ENCODE measurements at places on chromosomes 13 and 19.

GRCh38 chr19:48868114-48868886, at the start of gene PLEKHA4:
Gene PLEKHA4 (minus strand): TSS chr19:48868617. CDS start chr19:48867620, 997 bp downstream.
- H3K36me3 ChIP-seq = no peaks in the 10 kb centered on the region
- peak within 1 kb of the TSS; percentile 94 for H3K27ac ChIP-seq
- DNase-seq = no peak
- peaks cover 24% of the 10 kb centered on the region for H3K4me1 ChIP-seq
- no peaks in the 10 kb centered on the region for H3K27me3 ChIP-seq

DNA sequence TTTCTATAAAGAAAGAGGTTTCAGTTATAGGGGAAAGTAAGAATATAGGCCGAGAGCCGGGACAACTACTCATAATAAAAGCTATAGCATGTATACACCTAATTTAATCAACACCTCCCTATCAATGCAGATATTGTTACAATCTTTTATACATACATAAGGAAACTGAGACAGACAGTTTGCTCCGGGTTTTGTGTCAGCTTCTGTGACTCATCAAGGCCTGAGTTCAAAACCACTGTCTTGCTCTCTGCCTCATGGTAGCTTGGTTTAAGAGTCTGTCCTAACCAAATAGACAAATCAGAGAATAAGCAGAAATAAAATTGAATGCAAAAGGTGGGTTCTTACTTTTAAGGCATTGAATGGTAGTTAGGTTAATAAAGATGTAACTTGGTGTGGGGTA, 222.9 kb downstream of the GGACT start:
- no peaks in the 10 kb centered on the region for H3K36me3 ChIP-seq
- no peaks in the 10 kb centered on the region for H3K27me3 ChIP-seq
- no peaks in the 10 kb centered on the region for H3K4me1 ChIP-seq
- no peak for DNase-seq
- H3K27ac ChIP-seq = no peak overlapping the region

DNA sequence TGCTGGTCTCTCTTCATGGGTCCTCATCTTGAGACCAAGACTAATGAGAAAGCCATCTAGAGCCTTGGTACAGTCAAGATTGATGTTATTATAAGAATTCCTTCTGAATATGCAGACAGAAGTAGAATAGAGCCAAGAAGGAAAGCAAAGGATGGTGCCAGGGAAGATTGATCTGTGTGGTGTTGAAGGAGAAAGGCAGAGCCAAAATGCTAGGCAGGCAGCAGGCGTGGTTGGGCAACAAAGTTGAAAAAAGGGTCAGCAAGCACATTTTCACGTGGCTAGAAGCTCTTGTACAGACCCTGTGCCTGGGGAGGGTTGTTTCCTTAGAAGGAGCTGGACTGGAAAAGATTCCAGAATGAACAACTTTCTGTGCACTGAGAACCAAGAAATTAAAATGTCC, 319.7 kb upstream of the ARGLU1 start:
- H3K4me3 ChIP-seq = no peak overlapping the region
- no peaks in the 10 kb centered on the region for H3K4me1 ChIP-seq
- DNase-seq = no peak
- H3K27ac ChIP-seq = no peak overlapping the region
- no peaks in the 10 kb centered on the region for H3K36me3 ChIP-seq

DNA sequence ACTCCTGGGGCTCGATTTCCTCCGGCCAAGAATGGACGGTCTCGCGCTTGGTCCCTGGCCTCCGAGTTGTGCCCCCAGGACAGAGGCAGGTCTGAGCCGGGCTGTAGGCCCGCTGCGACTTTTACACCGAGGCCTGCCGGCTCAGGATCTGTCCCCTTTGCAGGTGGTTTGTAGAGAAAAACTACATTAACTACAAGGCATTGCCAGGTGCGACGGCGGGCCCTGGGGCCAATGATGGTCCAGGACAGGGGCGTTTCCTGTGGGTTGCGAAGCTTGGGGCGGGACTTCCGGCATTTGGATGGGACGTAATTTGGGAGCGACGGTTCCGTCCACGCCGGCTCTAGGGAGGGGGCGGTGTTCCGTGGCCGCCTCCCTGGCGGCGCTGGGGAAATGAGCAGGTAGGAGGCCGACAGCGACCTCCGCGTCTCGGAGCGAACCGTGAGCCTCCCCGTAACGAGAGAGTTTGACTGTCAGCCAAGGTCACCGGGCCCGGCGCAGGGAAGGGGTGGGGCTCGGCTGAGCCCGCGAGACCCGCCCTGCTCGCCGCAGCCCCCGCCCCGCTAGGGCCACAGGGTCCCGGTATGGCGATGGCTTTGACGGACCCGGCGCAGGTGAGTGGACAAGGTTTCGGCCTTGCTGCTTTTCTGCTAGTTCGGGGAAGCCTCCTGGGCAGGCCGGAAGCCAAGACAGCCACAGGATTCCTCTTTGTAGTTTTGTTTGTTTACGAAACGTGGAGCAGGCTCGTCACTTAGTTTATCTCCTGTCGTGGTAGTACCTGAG, at the start of gene ZNF805:
TSS of gene ZNF805 (plus strand) at position 322 of the 780 bp plus-strand sequence. CDS start at position 582, 260 bp downstream.
- H3K4me3 ChIP-seq = peak within 1 kb of the TSS; percentile 70
- no peaks in the 10 kb centered on the region for H3K27me3 ChIP-seq
- peaks cover 28% of the 10 kb centered on the region for H3K4me1 ChIP-seq
- H3K36me3 ChIP-seq = peaks cover 3% of the 10 kb centered on the region

DNA sequence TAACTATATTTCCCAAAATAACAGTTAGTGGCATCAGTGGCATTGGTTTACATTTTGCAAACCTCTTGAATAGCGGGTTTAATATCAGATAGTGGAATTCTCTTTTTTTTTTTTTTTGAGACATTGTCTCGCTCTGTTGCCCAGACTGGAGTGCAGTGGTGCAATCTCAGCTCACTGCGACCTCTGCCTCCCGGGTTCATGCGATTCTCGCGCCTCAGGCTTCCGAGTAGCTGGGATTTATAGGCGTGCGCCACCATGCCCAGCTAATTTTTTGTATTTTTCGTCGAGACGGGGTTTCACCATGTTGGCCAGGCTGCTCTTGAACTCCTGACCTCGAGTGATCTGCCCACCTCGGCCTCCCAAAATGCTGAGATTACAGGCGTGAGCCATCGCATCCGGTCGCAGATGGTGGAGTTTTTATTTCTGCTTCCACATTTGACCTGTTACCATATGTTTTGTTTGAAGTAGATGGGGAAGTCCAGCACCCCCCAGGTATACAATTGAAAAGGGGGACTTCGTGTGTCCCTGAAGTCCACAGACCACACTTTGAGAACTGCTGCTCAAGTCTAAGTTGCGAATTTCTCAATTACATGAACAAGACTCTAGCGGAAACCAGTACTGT, 40.5 kb upstream of the XPO4 start:
- no peaks in the 10 kb centered on the region for H3K27me3 ChIP-seq
- peaks cover 12% of the 10 kb centered on the region for H3K4me1 ChIP-seq
- H3K4me3 ChIP-seq = peak overlapping the region; percentile 1
- no peaks in the 10 kb centered on the region for H3K36me3 ChIP-seq
- H3K27ac ChIP-seq = peak overlapping the region; percentile 61
- DNase-seq = no peak

GRCh38 chr13:78609464-78610205, 6.3 kb upstream of the POU4F1 start:
- DNase-seq = no peak
- H3K27ac ChIP-seq = no peak overlapping the region
- peak overlapping the region; percentile 50 for H3K4me3 ChIP-seq
- H3K4me1 ChIP-seq = peaks cover 41% of the 10 kb centered on the region
- H3K36me3 ChIP-seq = no peaks in the 10 kb centered on the region

- no peaks in the 10 kb centered on the region for H3K36me3 ChIP-seq
- DNase-seq = no peak
- peak within 1 kb of the TSS; percentile 76 for H3K4me3 ChIP-seq
- no peaks in the 10 kb centered on the region for H3K27me3 ChIP-seq
- H3K27ac ChIP-seq = peak within 1 kb of the TSS; percentile 96
These were observed at the start of gene S1PR2 for GRCh38 chr19:10230861-10231611. Gene S1PR2 (minus strand): TSS chr19:10231331. CDS start chr19:10224905, 6,426 bp downstream.

GRCh38 chr19:10812902-10813404, 23.1 kb downstream of the TMED1 start:
- no peak for DNase-seq
- H3K27ac ChIP-seq = peak overlapping the region; percentile 89
- peaks cover 52% of the 10 kb centered on the region for H3K4me1 ChIP-seq
- H3K27me3 ChIP-seq = no peaks in the 10 kb centered on the region

- no peaks in the 10 kb centered on the region for H3K4me1 ChIP-seq
- H3K27ac ChIP-seq = no peak overlapping the region
These were observed 18.2 kb downstream of the DPRX start for GRCh38 chr19:53649746-53650593.

- H3K4me3 ChIP-seq = no peak overlapping the region
- no peaks in the 10 kb centered on the region for H3K36me3 ChIP-seq
- H3K4me1 ChIP-seq = no peaks in the 10 kb centered on the region
- DNase-seq = no peak
- H3K27ac ChIP-seq = no peak overlapping the region
- H3K27me3 ChIP-seq = no peaks in the 10 kb centered on the region
These were observed 34.5 kb upstream of the URAD start for GRCh38 chr13:28022848-28023518.

DNA sequence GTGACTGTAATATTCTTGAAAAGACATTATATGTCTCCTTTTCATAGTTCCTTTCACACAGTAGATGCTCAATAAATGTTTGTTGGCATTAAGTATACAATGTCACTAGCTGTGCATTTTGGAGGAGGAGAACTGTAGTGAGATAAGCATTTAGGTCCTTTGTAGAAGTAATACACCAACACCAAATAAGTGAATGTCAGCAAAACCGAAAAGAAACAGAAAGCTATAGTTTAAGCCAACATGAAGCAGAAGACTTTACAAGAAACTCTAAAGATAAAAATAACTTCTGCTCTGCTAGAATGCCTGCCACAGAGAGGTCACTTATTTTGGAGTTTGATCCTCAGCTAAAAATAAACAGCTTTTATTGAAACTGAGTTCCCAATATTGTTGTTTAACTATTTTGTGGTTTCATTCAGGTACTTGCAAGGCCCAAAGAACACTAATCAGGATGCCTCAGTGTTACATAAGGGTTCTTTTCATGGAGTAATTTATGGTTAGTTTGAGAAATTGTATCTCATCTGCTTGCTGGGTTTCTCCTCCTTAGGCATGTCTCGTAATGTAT, 86.2 kb downstream of the STARD13 start:
- H3K4me1 ChIP-seq = peaks cover 49% of the 10 kb centered on the region
- H3K27ac ChIP-seq = peak overlapping the region; percentile 43
- no peak overlapping the region for H3K4me3 ChIP-seq

- H3K27me3 ChIP-seq = no peaks in the 10 kb centered on the region
- no peaks in the 10 kb centered on the region for H3K36me3 ChIP-seq
- no peak for DNase-seq
- H3K4me1 ChIP-seq = peaks cover 64% of the 10 kb centered on the region
- no peak overlapping the region for H3K4me3 ChIP-seq
These were observed 27.2 kb downstream of the COL4A2 start for GRCh38 chr13:110334256-110334655.

GRCh38 chr13:106354961-106355360, 180.5 kb downstream of the EFNB2 start:
- no peaks in the 10 kb centered on the region for H3K27me3 ChIP-seq
- H3K4me3 ChIP-seq = no peak overlapping the region
- H3K36me3 ChIP-seq = no peaks in the 10 kb centered on the region
- H3K27ac ChIP-seq = no peak overlapping the region
